ENCODE measurements at places on chromosomes 16 and 17.

GRCh38 chr16:66588981-66589713 is 9.9 kb downstream of the CMTM2 start:
- DNase-seq: no peak

DNA sequence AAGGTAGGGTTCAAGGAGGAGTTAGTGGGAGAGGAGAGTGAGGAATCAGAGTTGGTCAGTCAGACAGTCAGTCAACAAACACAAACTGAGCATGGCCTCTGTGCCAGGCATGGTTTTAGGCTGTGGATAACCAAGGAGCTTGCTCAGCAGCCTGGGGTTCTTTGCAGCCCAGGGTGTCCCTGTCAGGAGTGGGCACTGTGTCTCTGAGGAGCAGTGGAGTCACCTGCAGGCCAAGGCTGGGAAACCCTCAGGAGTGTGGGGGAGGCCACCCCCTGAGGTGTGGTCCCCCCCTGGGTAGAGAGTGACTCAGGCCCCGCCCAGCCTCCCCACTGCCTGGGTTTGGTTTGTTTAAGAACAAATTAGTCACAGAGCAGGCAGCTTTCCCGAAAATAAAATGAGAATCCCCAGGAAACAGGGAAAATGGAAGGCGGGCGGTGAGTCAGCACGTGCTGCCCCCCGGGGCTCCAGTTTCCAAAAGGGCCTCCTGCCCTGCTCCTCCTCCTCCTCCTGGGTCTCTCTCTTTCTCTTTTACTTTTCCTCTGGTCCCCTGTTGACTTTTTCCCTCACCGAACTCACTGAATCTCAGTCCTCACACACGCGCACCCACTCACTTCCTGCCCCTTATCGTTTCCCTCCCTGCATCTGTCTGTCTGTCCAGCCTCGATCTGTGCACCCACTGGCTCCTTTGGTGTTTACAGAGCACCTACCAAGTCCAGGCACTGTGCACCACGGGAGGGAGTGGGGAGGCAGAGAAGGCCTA is 44.3 kb downstream of the SOCS3 start:
- DNase-seq: no peak

GRCh38 chr17:79102214-79102613 is 27.6 kb downstream of the ENGASE start:
- no peak for DNase-seq

DNA sequence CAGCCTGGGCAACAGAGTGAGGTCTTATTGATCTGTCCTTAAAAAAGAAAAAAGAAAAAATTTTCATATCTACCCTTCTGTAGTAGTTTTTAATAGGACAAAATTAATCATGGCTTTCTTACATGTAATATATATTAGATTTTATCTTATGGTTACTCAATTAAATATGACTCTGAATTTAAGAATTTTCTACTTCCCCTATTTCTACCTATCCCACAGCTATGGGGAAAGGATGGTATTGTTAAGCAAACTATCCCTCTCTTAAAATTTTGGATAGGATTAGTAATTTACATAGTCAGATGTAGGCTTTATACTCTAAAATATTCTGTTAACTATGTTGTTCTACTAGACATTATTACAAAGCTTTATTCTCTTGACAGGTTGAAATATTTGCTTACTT is 62.5 kb downstream of the NQO1 start:
- DNase-seq: no peak

- DNase-seq: no peak
Observed at GRCh38 chr16:66881014-66881417, 701 bp downstream of the PDP2 start.

- no peak for DNase-seq
Observed at GRCh38 chr17:47276868-47277267, 23.2 kb downstream of the ITGB3 start.

DNA sequence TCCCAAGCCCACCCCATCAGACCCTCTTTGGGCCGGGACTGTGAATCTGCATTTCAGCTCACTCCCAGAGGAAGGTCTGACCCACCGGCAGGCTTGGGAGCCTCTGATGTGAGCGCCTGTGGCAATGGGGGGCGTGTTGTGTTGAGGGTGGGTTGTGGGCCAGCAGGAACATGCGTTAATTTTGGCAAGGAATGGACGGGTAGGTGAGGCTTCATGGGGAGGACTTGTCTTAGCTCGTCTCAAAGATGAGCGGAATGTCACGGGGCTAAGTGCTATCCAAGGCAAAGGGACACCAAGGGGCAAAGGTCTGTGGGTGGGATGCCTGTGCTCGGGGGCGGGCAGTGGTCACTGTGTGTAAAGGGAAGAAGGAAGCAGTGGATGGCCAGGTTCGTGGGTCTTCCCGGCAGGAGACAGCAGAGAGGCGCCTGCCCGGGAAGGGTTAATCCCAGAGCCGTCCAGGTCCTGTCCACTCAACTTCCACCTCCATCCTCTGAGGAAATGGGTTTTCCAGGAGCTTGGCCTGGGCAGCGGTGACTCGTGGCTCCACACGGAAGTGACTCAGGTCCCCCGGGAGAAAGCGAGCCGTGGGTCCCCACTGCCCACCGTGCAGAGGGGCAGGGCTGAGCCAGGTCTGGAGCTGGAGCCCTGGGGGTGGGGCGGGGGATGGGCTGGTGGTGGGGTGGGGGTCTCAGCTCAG is 17.4 kb downstream of the ADGRG1 start:
- DNase-seq: peak; percentile 63

GRCh38 chr17:37361543-37361942 is 14.2 kb upstream of the C17orf78 start:
- no peak for DNase-seq

DNA sequence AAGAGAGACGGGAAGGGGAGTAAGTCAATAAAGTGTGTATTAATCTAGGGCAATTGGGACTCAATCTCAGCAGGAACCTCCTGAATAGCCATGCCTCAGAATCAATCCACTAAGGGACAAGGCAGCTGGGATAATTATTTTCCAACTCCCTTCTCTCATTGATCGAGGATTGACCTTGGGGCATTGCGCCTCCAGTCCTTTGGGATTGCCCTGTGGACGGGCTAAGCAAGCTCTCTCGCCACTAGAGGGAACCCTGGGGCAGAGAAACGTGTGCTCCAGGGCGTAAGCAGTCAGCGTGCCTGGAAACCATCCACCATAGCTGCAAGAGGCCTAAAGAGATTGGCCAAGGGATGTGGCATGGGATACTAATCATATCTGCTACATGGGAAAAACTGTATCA is 53.9 kb upstream of the ERCC4 start:
- peak; percentile 43 for DNase-seq

GRCh38 chr17:44122816-44123355 is 555 bp downstream of the HDAC5 start:
- DNase-seq: no peak

GRCh38 chr17:80881306-80881705 is 110.3 kb upstream of the CHMP6 start:
- no peak for DNase-seq

GRCh38 chr16:81647527-81647926 is 131.6 kb upstream of the PLCG2 start:
- DNase-seq: no peak

DNA sequence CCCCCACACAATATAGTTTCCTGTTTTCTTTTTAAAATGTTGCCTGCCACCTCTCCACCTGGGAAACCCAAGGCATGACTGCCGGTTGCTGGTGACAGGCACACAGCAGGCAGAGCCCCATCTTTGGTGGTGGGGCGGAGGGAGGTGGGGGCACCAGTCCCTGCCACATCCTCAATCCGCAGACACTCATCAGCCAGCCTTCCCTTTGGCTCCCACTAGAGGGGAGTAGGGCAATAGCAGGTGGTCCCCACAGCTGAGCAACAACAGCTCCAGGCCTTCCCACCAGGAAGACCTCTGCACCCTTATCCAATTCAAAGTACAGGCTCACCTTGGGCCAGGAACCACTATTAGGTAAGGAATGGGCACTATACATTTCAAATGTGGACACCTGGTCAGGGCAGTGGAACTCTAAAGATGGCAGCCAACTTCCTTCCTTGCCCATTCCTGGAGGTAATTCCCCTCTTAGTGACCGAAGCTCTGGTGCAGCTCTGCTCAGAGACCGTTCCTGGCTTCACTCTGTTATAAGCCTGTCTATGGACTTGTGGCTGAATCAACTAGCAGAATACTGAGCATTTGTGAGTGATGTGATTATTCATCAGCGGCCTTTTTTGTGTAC is 13.9 kb downstream of the RECQL5 start:
- no peak for DNase-seq

DNA sequence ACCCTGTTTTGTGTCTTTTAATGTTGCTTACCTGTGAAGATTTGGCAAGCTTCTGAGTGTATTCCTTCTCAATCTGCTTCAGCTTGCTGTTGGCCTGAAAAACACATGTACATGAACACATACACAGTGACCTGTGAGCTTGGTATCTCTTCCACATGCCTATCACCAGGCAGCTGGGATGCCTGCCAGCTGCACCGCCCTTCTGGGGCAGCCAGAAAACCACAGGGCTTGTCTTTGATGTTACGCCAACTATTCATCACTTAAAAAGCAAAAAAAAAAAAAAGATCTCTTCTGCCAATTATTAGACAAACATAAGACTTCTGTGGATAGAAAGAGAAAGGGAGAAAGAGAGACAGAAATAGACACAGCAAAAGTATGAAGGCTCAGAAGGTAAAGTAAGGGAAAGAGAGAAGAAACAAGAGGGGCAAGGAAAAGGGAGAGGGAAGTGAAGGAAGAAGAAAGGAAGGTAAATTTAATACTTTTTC is 189.2 kb upstream of the AXIN2 start:
- peak; percentile 22 for DNase-seq

GRCh38 chr16:2496223-2497115 is 17.3 kb upstream of the ATP6V0C start:
- DNase-seq: no peak

DNA sequence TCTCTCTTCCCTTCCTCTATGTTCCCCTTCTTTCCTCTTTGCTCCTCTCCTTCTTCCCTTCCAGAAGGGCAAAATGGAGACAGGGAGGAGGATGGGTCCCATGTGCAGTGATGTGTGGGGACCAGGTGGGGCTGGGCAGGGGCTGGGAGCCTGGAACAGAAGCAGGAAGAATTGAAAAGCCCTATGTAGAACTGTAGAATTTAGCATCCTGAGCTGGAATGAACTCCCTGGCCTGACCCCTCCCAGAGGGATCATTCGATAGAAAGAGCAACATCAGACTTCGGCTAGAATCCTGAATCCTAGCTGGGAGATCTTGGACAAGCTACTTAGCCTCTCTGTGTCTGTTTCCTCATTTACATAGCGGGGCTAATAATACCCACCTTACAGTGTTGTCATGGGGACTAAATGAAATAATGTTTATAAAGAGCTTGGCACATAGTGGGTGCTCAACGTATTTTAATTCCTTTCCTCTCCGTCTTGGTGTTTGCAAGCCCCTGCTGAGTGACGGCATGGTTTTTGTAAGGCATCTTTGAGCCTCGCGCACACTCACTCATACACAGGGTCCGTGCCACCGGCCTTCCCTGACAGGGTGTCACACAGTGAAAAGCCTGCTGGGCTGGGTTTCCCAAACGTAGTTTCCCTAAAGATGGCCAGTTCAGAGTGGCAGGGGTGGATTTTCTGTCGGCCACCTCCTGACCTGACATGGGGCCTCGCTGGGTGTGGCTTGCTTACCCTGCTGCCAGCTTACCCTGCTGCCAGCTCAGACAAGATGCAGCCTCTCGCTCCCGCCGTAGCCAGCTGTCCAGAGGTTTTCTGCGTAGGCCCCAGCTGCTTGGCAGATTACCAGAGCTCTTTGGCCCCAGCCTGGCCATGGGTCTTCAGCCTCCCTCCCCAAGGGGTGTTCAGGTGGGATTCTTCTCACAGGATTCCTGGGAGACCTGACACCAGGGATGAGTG is 6.1 kb upstream of the ARHGAP23 start:
- no peak for DNase-seq

- no peak for DNase-seq
Observed at GRCh38 chr17:43540821-43541674, 5.1 kb downstream of the ETV4 start.

DNA sequence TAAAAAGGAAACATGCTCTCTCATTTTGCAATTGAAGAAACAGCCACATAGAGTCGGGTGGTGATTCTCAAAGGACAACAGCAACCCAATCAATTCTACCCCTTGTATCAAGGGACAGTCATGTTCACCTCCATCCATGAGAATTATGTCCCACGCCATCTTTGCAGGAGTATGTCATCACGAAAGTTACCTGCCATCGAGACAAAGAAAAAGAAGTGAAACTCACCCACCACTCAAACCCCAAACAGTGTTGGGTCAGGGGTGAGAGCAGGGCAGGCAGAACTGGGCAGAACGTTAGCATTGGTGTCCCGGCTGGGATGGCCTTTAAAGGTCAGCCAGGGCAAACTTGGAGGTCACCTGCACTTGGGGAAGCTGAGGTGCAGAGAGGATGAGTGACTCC is 24.2 kb upstream of the HNF1B start:
- DNase-seq: no peak

DNA sequence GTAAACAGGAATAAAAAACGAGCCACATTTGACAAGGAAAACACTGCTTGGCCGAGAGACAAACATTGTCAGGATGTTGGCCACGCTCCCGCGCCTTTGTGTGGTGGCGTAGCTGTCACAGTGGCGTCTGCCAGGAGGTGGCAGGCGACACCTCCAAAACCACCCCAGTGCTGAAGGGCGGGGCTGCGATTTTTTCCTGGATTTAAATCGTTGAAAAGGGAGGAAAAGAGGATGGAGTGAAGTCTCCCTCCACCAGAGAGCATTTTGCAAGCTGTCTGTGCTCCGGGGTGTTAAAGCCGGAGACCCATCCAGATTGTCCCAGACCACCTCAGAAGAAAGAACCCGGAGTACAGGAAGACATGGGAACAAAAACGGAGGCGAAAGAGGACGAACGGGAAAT is 12.7 kb downstream of the MRM3 start:
- DNase-seq: peak; percentile 47

DNA sequence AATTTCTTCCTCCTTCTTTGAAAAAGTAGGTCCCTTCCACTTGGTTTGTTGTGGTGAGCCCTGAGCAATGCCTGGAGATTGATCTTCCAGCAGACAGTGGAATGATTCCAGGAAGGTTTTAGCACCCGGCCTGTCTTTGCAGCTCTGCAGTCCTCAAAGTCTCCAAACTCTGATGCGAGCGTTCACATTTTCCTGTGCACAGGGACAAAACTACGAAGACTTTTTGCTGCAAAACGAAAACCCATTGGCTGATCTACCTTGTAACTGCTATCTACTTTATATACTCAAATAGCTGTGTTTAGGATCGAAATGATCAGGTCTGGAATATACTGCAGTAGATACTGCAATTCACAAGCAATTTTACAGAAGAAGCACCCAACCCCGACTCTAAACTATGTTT is 21.7 kb downstream of the G6PC1 start:
- DNase-seq: no peak

GRCh38 chr16:56360117-56361008 is 65.0 kb downstream of the AMFR start:
- DNase-seq: no peak

DNA sequence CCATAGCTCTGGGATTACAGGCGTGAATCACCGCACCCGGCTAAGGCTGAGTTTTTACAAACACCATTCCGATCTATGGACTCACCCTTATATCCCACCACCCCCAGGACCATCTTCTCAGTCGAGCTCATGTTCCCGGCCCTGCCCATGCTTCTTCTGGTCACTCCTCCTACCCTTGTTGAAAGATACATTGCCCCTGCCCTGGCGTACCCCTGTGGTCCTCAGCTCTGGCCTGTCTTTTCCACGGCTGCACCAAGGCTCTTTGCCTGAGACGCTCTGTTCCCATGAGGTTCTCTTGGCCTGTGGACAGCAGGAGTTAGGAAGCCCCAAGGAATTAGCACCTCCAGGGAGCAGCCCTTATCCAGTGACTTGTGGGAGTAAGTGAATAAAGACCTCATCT is 379.4 kb upstream of the TNRC6C start:
- DNase-seq: no peak
